IMR-90 (cell line): ENCODE measurements at places on chromosomes 16 and 17. TPM values are rescaled to one million over a fixed set of nuclear protein-coding genes. Genes with fewer than 3 reads are reported as not detected.

Gene CD7
- total RNA-seq: not detected in 2 replicates

Gene PYY
- not detected in 2 replicates for total RNA-seq

Gene LITAFD
- not detected in 2 replicates for total RNA-seq

Gene ZNF785
- total RNA-seq: 2.8 and 2.9 TPM in 2 replicates

Gene PARD6A
- 0.28 and 0.36 TPM in 2 replicates for total RNA-seq

Gene VAT1L
- 18.1 and 18.5 TPM in 2 replicates for total RNA-seq

Gene CACNG3
- not detected in 2 replicates for total RNA-seq

Gene KRT27
- not detected in 2 replicates for total RNA-seq

Gene C16orf96
- total RNA-seq: not detected in 2 replicates

Gene CMTM4
- 14.5 and 15.8 TPM in 2 replicates for total RNA-seq

Gene GJC1
- 53.3 and 69.7 TPM in 2 replicates for total RNA-seq

Gene MT1M
- total RNA-seq: not detected in 2 replicates

Gene ARHGDIG
- total RNA-seq: 0.36 TPM in 1 of 2 replicates, not detected in the other

Gene TPSG1
- total RNA-seq: not detected in 2 replicates

Gene ZNF287
- 6.9 and 7.0 TPM in 2 replicates for total RNA-seq

Gene TMEM220
- 1.1 and 1.7 TPM in 2 replicates for total RNA-seq

Gene TBC1D3E
- not detected in 2 replicates for total RNA-seq

Gene RNF43
- under 0.01 TPM in 2 replicates for total RNA-seq

Gene MGAT5B
- 0.54 and 0.56 TPM in 2 replicates for total RNA-seq

Gene ARL6IP1
- 190 and 614 TPM in 2 replicates for total RNA-seq

Gene PMP22
- 33.5 and 39.2 TPM in 2 replicates for total RNA-seq

Gene SLC6A2
- total RNA-seq: not detected in 2 replicates

Gene ERBB2
- 26.1 and 28.7 TPM in 2 replicates for total RNA-seq

Gene TBC1D3C
- total RNA-seq: not detected in 2 replicates

Gene SYCE1L
- total RNA-seq: not detected in 2 replicates

Gene CDH13
- 45.8 and 74.7 TPM in 2 replicates for total RNA-seq

Gene PSMC5
- 104 and 105 TPM in 2 replicates for total RNA-seq

Gene POLG2
- total RNA-seq: 7.0 and 9.2 TPM in 2 replicates

Gene TMEM235
- total RNA-seq: not detected in 2 replicates

Gene SLC5A10
- not detected in 2 replicates for total RNA-seq

Gene ALOX15B
- not detected in 2 replicates for total RNA-seq

Gene DDX28
- total RNA-seq: 8.9 and 10.0 TPM in 2 replicates

Gene CACNG5
- total RNA-seq: not detected in 2 replicates

Gene TNS4
- total RNA-seq: 0.28 TPM in 1 of 2 replicates, not detected in the other

Gene KCNJ2
- 5.8 and 8.6 TPM in 2 replicates for total RNA-seq

Gene MMP25
- total RNA-seq: not detected in 2 replicates

Gene NDRG4
- 9.7 and 10.9 TPM in 2 replicates for total RNA-seq

Gene GPRC5C
- not detected in 2 replicates for total RNA-seq

Gene SPATA32
- total RNA-seq: under 0.01 and 0.18 TPM in 2 replicates

Gene PRSS33
- total RNA-seq: not detected in 2 replicates

Gene VWA3A
- not detected in 2 replicates for total RNA-seq

Gene CLEC19A
- total RNA-seq: not detected in 2 replicates

Gene KRT25
- total RNA-seq: not detected in 2 replicates

Gene RDM1
- total RNA-seq: 0.18 TPM in 1 of 2 replicates, not detected in the other

Gene TBC1D3G
- total RNA-seq: not detected in 2 replicates

Gene ADAD2
- not detected in 2 replicates for total RNA-seq

Gene KRT36
- not detected in 2 replicates for total RNA-seq

Gene SCIMP
- total RNA-seq: not detected in 2 replicates

Gene TNFRSF17
- not detected in 2 replicates for total RNA-seq

Gene GPR139
- not detected in 2 replicates for total RNA-seq
